ENCODE measurements at places on chromosomes 6 and 20.

GRCh38 chr6:124987291-124987690 lies 25.1 kb downstream of the RNF217 start:
- no peak for DNase-seq

DNA sequence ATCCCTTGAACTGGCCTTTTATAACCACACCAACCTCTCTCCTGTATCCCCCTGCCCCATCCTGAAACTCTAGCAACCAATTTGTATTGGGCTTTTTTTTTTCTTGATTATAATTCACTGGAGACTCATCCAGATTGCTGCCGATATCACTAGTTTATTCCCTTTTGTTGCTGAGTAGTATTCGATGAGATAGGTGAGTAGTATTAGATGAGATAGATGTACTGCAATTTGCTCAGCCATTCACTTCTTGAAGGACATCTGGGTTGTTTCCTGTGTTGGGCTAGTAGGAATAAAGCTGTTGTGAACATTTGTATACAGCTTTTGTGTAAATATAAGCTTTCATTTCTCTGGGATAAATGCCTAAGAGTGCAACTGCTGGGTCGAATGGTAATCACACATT lies 58.2 kb downstream of the GCLC start:
- no peak for DNase-seq

GRCh38 chr20:17614812-17615644 lies 45.2 kb downstream of the DSTN start:
- peak; percentile 13 for DNase-seq

DNA sequence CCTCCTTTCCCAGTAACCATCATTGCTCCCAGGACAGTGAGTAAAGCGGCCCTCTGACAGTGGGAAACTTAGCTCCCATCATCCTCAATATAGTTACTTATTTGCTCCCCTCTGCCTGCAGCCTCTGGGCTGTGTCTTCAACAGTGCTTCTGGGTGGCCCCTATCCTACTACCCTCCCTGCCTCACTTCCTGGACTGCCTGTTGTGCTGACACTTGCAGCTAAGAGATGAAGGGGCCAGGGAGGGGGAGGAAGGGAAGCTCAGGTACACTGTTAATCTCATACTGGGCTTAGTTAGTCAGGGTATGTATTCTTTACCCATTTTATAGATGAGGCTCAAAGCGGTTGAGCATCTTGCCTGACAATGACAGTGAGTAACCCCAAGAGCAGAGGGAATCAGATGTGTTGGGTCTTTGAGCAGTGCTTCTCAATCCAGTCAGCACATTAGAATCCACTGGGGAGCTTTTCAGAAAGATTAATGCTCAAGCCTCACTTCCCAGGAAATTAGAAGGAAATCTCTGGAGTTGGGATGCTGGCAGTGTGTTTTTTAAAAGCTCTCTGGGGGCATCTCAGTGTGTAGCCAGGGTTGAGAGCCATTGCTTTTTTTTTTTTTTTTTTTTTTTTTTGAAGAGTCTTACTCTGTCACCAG lies 27.1 kb upstream of the KCNK5 start:
- no peak for DNase-seq

- DNase-seq = no peak
These were observed 930.1 kb upstream of the MAN1A1 start for GRCh38 chr6:120279466-120280167.

DNA sequence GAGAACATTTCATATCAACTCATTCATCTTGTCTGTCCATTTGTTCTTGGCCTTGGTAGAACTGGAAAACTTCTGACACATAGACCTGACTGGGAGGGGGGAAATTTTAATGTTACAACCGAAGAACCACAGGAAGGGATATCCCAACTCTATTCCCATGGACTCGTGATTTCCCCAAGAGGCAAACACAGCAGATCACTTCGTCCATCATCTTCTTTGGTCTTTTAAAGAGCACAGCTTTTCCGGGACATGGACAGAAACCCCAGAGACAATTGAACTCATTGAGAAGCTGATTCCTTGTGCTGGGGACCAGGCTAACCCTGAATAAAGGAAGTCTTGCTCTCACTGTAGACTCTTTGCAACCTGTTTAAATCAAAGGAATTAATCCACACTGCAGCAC lies 66.3 kb upstream of the TMEM170B start:
- DNase-seq = no peak

GRCh38 chr20:62336329-62336728 lies 30.8 kb downstream of the LAMA5 start:
- DNase-seq = peak; percentile 49

DNA sequence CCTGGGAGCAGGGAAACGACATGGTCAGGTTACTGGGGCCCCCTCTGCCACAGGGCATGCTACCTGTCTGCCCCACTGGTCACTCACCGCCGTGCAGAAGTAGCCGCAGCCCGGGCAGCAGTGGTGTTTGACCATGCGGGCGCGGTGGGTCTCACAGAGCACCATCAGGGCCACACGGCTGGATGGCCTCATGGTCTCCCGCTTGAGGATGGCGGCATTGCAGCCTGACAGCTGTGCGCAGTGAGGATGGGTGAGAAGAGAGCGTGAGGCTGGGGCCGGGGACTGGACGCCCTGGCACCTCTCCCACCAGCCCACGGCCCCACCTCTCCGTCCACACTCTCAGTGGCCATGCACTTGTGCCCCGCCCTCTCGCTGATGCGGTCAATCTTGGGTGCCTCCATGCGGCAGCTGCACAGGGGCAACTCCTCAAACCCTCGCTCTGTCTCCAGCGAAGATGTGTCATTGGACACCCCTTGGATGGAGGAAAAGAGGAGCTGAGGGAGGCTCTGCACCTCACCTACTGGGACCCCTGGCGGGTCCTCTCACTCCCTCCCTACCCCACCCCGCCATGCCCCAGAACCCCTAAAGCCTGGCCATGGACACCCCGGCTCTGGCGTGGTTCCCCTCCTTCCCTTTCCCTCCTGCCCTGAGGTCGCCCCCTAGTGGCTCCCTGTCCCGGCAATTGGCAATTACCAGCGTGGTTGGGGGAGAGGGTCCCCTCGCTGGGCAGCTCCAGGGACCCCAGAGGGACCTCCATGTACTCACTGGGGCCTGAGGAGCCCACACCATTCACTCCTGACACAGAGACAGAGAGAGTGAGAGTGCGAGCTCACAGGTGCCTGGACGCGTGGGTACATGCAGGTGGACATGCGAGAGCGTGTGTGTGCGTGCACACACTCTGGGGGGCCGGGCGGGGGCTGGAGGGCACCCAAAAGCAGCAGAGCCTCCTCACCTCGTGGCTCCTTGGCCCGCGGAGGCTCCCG lies 8.9 kb downstream of the EHMT2 start:
- DNase-seq = peak; percentile 65

DNA sequence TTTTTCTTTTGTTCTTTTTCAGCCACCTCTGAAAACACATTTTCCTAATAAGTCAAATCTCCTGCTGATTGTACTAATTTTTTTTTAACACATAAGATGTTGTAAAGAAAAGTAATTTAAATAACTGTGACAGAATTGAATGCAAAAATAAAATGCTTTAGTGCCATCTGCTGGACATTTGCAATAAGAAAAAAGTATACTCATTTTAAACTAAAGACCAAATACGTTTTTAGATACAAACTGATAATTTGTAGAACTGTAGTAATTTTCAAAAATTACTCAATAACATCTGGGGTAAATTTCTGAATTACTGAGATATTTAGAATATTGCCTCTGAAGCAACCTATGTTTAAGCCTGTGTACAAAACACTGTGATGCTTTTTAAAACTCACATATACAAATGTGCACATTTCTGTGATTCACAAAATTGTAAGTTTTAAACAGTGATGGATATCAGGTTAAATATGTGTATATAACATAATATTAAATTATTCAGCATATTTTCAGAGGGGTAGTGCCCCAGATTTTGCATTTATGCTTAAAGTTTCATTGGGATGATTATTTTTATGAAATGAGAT lies 198.7 kb downstream of the RIMS1 start:
- no peak for DNase-seq

DNA sequence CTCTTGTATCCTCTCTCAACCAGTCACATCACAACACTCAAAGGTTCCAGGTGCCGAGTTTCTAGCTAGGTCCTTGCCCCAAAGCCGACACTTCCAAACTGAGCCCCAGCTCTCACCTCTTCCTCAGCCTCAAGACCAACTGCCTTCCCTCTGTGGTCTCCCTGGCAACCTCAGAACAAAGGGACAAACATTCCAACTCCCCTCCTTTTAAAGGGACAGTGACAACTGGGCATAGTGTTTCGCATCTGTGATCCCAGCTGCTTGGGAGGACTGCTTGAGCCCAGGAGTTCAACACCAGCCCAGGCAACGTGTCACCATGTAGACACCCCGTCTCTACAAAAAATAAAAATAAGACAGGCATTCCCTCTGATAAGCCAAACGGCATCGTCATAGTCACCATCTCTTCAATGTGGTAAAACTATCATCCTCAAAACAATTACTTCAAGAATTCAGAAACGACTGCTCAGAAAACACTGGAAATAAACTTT lies 11.3 kb downstream of the DIDO1 start:
- no peak for DNase-seq

GRCh38 chr6:56345376-56345995 lies 98.1 kb upstream of the COL21A1 start:
- no peak for DNase-seq

DNA sequence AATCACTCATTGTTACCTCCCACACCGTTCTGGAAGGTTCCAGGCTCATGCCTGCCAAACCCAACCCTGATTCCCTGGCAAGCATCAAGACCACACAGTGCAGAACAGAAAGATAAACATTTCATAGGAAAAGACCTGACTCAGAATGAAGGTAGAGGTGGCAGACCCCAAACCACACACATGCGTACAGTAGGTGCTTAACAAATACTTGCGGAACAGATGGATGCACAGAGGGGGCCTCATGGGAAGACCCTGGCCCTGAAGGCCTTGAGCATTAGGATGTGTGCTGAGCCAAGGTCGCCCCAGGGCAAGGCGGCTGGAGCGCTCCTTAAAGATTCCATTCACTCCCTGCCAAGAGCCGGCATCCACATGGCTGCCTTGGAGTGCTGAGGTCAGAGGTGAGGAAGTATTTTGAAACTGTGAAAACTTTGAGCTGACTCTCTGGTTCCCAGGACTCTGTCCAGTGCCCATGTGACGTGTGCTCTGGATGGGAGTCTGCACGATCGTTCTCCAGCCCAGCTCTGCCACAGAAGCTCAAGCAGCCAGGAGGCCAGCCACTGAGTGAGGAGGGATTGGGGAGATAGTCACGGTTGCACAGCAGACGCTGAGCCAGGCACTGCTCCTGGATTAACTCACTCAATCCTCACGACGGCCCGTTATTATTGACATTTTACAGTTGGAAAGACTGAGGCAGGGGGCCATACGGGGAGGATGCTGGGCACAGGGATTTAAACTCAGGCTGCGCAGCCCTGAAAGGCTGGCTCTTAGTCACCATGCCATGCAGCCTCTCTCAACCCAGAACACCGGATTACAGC lies 65.5 kb upstream of the AFDN start:
- DNase-seq = no peak

GRCh38 chr6:162264581-162264980 lies 463.0 kb downstream of the PRKN start:
- no peak for DNase-seq

GRCh38 chr6:47718571-47718970 lies 20.2 kb downstream of the ADGRF4 start:
- DNase-seq = no peak

GRCh38 chr6:129055796-129056195 lies 172.9 kb downstream of the LAMA2 start:
- DNase-seq = no peak

DNA sequence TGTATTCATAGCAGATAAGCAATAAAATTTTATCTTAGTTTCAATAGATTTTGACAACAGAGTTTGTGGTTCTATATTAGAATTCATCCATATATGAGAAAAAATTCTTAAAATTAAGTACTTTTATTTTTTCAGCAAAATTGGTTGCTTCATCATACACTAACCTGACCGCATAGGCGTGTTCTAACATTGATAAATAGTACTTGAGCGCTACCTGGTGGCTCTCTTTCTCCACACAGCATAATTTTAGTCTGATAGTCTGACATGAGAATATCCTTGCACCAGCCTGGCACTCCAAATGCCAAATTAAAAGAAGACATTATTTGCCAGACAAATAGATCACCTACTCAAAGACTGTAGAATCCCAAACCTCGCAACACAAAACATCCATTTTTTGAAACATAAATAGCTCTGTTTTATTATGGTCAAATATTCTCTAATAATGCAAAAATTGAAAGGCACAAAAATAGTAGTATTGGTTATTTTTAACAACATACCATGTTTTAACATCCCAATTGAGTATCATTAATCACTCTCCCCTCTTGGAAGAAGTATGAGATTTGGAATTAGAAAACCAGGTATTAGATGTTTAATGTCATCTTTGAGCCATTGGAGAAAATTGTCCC lies 33.0 kb upstream of the FILIP1 start:
- peak; percentile 27 for DNase-seq

DNA sequence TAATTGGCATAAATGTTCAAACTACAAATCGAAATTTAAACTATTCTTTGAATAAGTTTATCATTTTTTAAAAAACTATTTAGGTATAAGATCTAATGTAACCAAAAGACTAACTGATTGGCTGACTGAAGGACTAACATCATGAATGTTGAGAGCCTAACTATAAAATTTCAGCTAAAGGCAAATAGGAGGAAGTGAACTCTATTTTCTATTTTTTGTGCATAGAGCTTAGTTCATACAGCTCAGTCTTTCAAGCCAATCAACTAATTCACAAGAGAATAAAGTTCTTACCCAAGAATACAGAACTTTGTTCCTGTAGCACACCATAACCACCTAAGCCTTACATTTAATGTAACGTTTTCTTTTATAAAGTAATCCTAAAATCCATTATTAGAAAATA lies 46.3 kb upstream of the STXBP5 start:
- DNase-seq = no peak

- DNase-seq = peak; percentile 70
These were observed 805 bp upstream of the STX16 start for GRCh38 chr20:58650181-58650775.

DNA sequence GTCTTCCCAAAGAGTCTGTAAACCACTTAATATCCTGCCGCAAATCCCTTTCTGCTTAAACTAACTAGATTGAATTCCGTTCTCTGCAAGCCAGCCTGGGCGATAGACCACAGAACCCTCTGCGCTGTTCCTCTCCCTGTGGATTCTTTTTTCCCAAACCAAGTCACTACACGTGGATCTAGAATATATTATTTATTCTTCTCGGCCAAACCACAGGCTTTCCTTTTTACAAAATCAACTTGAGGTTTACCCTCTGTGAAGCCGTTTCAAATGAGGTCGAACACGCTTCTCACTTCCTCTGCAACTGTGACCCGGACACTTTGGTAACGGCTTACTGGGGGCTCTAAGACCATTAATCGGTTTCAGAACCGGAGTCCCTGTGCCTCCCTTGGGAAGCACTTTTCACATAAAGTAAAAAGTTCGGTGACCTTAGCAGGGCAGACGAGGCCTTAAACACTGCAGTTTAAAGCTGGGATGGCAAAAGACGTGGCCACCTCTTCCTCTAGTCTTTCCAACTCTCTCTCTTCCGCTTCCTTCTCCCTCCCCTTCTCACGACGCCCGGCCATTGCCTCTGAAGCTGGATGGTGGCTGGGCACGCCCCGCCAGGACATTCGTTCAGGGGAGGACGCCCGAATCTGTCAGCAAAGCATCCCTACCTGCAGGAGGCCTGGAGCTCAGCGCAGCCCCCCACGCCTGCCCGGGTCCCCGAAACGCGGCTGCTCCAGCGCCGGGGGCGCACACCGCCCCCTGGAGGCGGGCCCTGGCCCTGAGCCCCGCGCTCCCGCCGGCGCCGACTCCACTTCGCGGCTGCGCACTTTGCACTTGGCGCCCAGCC lies 55.0 kb upstream of the FOXC1 start:
- peak; percentile 81 for DNase-seq
